ENCODE measurements at places on chromosomes 12 and 14.

- no peak for DNase-seq
Observed at GRCh38 chr14:92737206-92737605, 11.2 kb downstream of the LGMN start.

GRCh38 chr12:132907216-132907615 lies 19.8 kb upstream of the CHFR start:
- no peak for DNase-seq

- DNase-seq: no peak
Observed at GRCh38 chr12:101021442-101021841, 188.6 kb downstream of the SLC5A8 start.

DNA sequence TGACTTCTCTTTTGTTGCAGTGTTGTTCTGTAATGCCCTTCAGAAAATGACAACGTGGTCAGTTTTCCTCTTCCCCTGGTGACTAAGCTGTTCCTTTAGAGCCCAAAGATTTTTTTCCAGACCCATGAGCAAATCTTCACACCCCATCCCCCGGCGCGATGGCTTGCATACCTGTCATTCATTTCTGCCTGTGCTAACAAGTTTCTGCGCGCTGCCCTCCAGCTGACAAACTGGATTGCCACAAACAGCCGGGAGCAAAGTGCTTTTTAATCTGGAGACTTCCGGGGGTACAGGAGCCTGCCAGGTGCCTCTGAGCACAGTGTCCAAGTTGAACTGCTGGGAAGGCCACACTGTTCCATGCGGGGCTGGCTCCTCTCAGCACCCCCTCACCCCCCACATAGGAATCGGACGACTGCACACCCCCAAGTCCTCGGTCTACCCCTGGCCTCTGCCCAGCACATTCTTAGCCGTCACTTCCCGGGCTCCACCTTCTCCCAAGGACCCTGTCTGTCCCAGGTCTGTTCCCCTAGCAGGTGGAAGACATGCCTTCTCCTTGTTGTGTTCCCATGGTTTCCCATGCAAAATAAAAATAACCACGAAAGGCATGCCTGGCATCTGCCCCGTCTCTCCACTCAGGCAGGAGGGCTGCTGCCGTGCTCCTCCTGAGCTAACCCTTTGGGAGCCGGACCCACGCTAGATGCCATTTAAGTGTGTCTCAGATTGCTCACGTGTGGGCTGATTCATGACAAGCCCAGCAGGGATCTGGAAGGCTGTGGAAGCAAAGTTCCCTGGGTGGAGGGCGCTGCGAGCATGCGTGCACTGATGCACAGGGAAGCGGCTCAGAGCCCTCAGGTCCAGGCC lies 14.1 kb downstream of the RILPL1 start:
- no peak for DNase-seq

DNA sequence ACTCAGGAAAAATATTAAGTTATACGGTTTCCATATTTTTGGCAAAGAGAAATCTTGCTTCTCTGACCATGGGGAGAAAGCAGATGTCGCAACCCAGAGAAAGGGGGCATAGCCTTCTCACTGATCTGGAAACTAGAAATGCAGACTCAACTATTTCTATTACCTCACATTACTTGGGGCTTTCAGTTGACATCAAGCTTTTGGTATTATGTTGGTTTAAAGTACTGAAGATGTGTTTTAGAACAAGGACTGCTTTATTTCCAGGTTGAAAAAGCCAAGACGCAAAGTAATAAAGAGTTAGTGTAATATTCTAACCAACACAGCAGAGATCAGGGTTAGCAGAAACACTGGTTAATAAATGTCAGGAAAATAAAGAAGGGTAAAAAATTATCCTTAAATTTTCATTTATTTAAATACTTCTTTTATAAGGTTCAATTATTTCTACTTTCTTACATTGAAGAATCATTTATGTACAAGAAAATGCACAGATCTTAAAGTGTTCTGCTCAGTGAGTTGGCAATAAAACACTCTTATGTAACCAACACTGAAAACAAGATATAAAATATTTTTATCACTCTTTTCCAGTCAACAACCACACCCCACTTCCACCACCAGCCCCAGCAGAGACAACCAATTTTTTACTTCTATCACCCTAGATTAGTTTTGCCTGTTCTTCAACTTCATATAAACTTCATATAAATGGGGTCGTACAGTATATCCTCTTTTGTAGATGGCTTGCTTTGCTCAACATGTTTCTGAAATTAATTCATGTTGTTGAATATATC lies 26.0 kb downstream of the DCP1B start:
- DNase-seq: no peak

- DNase-seq: no peak
Observed at GRCh38 chr14:23141706-23142444, 22.8 kb upstream of the CEBPE start.

- DNase-seq: no peak
Observed at GRCh38 chr12:63238892-63239291, 87.9 kb upstream of the AVPR1A start.

All from CD4-positive, alpha-beta T cell treated with Interferon gamma for 1 hour (primary cell).